Suprapubic skin (tissue), 4 donors: ENCODE measurements at places on chromosomes 1 and 21. TPM values are rescaled to one million over a fixed set of nuclear protein-coding genes. Genes with fewer than 3 reads are reported as not detected.

RGS4 gene
- not detected for total RNA-seq

SF3B4 gene
- 23.9 TPM for total RNA-seq

PADI3 gene
- total RNA-seq = 11.2 TPM

DNA sequence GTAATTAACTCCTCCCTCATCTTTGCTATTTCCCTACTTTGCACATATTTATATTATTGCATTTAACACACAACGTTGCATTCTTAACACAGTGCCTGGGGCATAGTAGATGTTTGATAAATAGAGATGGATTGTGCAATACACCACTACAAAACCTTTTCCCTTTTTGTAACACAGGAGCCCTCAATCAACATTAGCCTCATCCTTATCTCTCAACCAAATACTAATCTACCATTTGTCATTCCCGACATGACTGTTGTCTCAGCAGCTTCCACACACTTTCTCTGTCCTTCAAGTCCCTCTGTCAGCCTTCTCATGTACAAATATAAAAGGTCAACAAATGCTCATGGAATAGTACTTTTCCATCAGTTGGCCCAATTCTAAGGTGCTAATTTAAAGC lies 78.9 kb upstream of the KCNK2 start:
- peaks cover 19% of the 10 kb centered on the region for H3K4me1 ChIP-seq
- no peaks in the 10 kb centered on the region for H3K27me3 ChIP-seq
- H3K27ac ChIP-seq = no peak overlapping the region
- H3K36me3 ChIP-seq = no peaks in the 10 kb centered on the region
- no peak overlapping the region for H3K4me3 ChIP-seq

DNA sequence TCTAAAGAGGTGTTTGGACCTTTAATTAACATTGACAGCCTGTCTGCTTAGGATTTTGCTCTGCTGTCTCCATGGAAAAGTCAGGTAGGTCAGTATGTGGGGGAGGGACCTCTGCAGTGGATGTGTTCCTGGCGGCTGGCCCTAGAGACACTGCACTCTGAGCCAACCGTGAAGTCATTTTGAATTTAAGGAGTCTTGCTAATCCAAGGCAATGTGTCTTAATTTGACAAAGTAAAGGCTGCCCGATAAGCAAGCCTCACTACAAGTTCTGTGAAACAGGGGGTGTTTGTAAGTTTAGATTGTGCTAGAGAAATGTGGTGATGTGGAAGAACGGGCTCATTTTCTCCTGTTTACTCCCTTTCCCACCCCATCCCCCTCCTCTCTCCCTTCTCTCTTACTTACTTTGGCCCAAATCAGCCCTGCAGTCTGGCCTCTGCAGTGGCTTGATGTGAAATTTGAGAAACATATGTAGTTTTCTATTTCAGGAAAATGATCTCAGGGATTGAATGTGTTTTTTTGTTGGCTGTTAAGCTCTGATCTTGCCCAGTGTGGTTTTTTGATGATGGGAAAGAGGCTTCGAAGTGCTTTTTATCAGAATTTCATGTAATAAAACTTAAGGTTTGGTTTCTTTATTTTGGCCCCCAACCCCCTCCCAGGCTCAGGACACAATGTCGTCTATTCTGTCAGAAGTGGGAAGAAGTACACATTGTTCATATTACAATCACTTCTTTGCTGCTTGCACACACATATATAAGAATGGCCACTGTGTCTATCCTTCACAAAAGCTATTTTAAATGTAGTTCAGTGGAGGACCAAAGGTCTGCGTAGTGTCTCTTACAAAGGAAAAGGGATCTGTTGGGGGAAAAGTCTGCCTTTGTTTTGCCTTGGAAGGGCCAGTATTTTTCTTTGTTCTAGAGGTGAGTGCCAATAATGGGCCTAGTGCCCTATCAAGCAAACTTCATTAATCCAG lies 96.6 kb downstream of the FGGY start:
- H3K27me3 ChIP-seq = no peaks in the 10 kb centered on the region
- DNase-seq = no peak
- H3K4me3 ChIP-seq = no peak overlapping the region
- peaks cover 25% of the 10 kb centered on the region for H3K4me1 ChIP-seq
- peak overlapping the region; percentile 79 for H3K27ac ChIP-seq
- H3K36me3 ChIP-seq = no peaks in the 10 kb centered on the region

DNA sequence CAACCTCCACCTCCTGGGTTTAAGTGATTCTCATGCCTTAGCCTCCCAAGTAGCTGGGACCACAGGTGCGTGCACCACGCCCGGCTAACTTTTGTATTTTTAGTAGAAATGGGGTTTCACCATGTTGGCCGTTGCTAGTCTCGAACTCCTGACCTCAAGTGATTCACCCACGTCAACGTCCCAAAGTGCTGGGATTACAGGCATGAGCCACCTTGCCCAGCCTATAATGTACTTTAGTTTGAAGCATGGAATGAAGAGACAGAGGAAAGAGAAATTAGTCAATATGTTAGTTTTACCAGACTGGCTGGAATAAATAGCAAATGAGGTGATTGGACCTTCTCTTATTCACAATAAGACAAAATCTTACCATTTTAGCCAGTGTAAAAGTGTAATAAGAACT lies 89.0 kb downstream of the GTF2B start:
- no peak for DNase-seq
- no peaks in the 10 kb centered on the region for H3K4me1 ChIP-seq
- H3K27me3 ChIP-seq = no peaks in the 10 kb centered on the region
- H3K4me3 ChIP-seq = no peak overlapping the region
- peaks cover 54% of the 10 kb centered on the region for H3K36me3 ChIP-seq

DNA sequence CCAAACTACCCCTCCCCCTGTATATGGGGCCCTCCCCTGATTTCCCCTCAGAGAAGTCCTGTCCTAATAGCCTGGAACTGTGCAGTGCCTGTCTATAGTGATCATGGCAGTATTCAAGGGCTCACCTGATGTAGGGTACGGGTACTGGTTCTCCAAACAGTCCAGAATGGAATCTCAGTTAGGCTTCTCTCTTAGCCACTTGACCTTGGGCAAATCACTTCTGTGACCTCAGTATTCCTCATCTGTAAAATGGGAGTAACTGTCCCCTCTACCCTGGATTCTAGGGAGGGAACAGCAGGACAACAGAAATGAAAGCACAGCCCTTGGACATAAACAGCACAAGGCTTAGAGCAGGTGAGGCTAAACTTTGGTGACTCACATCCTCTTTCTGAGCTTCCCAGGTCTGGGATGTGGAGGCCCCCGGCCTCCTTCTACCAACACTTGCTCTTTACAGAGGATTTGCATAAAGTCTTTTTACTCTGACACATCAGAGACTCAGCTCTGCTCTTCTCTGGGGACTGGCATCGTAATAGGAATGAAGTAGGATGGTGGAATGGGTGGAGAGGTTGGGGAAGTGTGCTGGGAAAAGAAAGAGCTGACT lies 20.0 kb upstream of the PDZK1IP1 start:
- H3K4me3 ChIP-seq = no peak overlapping the region
- no peak for DNase-seq
- H3K27me3 ChIP-seq = peaks cover 3% of the 10 kb centered on the region
- no peaks in the 10 kb centered on the region for H3K36me3 ChIP-seq

DNA sequence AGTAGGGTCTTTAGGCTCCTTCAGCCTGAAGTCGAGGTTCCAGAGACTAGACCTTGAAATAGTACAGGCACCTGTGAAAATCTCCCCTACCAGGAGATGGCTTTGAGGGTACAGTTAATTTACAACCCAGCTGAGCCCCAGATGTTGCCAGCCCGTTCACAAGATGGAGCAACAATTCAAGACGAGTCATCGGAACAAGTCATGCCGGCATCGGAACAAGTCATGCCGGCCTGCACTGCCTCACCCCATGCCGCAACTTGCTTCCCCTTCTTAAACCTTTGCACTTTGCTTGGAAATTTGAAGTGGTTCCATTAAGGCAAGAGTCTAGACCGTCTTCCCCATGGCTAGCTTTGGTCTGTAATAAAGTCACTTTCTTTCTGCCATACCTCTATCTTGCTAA lies 16.0 kb downstream of the HHAT start:
- no peaks in the 10 kb centered on the region for H3K27me3 ChIP-seq
- H3K36me3 ChIP-seq = no peaks in the 10 kb centered on the region
- H3K4me3 ChIP-seq = no peak overlapping the region
- peaks cover 6% of the 10 kb centered on the region for H3K4me1 ChIP-seq

- H3K4me1 ChIP-seq = peaks cover 30% of the 10 kb centered on the region
- H3K27me3 ChIP-seq = no peaks in the 10 kb centered on the region
- no peak overlapping the region for H3K27ac ChIP-seq
- no peaks in the 10 kb centered on the region for H3K36me3 ChIP-seq
- no peak for DNase-seq
- no peak overlapping the region for H3K4me3 ChIP-seq
Observed at GRCh38 chr1:119748040-119748439, 20.7 kb downstream of the HMGCS2 start.

GRCh38 chr1:157193219-157193618 lies 55.0 kb upstream of the ETV3 start:
- no peak for DNase-seq
- peaks cover 23% of the 10 kb centered on the region for H3K27me3 ChIP-seq
- no peak overlapping the region for H3K27ac ChIP-seq
- H3K4me3 ChIP-seq = no peak overlapping the region
- H3K36me3 ChIP-seq = no peaks in the 10 kb centered on the region
- peaks cover 8% of the 10 kb centered on the region for H3K4me1 ChIP-seq

GRCh38 chr1:178486100-178487069 lies 10.4 kb downstream of the CLEC20A start:
- H3K36me3 ChIP-seq = no peaks in the 10 kb centered on the region
- H3K4me3 ChIP-seq = peak overlapping the region; percentile 30
- peaks cover 9% of the 10 kb centered on the region for H3K4me1 ChIP-seq
- H3K27ac ChIP-seq = no peak overlapping the region
- peaks cover 3% of the 10 kb centered on the region for H3K27me3 ChIP-seq

- no peak overlapping the region for H3K4me3 ChIP-seq
- no peaks in the 10 kb centered on the region for H3K36me3 ChIP-seq
- H3K4me1 ChIP-seq = peaks cover 44% of the 10 kb centered on the region
- H3K27ac ChIP-seq = peak overlapping the region; percentile 72
- DNase-seq = no peak
- no peaks in the 10 kb centered on the region for H3K27me3 ChIP-seq
Observed at GRCh38 chr1:43835082-43836021, 98.2 kb upstream of the ARTN start.

- no peaks in the 10 kb centered on the region for H3K36me3 ChIP-seq
- no peak overlapping the region for H3K4me3 ChIP-seq
- no peaks in the 10 kb centered on the region for H3K27me3 ChIP-seq
- no peaks in the 10 kb centered on the region for H3K4me1 ChIP-seq
Observed at GRCh38 chr1:193568512-193568911, 382.1 kb upstream of the B3GALT2 start.

DNA sequence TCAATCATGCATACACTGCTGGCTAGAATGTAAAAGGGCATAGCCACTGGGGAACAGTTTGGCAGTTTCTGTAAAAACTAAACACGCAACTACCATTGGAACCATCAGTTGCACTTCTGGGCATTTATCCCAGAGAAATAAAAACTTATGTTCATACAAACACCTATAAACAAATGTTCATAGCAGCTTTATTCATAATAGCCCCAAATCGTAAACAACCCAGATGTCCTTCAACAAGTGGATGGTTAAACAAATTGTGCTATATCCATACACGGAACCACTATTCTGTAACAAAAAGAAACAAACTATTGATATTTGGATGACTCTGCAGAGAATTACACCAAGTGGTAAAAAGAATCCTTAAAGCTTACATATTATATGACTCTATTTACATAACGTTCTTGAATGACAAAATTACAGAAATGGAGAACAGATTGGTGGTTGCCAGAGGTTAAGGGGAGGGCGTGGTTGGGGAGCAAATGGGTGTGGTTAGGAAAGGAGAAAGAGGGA lies 22.8 kb downstream of the LACTBL1 start:
- no peak overlapping the region for H3K27ac ChIP-seq
- H3K27me3 ChIP-seq = peaks cover 56% of the 10 kb centered on the region
- H3K4me1 ChIP-seq = peaks cover 12% of the 10 kb centered on the region
- no peak for DNase-seq

- H3K27ac ChIP-seq = no peak overlapping the region
- no peaks in the 10 kb centered on the region for H3K36me3 ChIP-seq
- no peak for DNase-seq
- no peaks in the 10 kb centered on the region for H3K27me3 ChIP-seq
- no peak overlapping the region for H3K4me3 ChIP-seq
Observed at GRCh38 chr1:189149547-189150375, 1327.9 kb downstream of the BRINP3 start.

GRCh38 chr1:54798769-54799641 lies 2.1 kb downstream of the TTC22 start:
- peak overlapping the region; percentile 53 for H3K4me3 ChIP-seq
- H3K27me3 ChIP-seq = peaks cover 16% of the 10 kb centered on the region
- DNase-seq = no peak
- no peak overlapping the region for H3K27ac ChIP-seq

GRCh38 chr1:69029649-69030048 lies 532.8 kb upstream of the DEPDC1 start:
- no peaks in the 10 kb centered on the region for H3K36me3 ChIP-seq
- DNase-seq = no peak
- no peaks in the 10 kb centered on the region for H3K4me1 ChIP-seq

GRCh38 chr1:231814521-231814920 lies 187.9 kb downstream of the DISC1 start:
- H3K27me3 ChIP-seq = no peaks in the 10 kb centered on the region
- H3K4me3 ChIP-seq = no peak overlapping the region
- no peak for DNase-seq
- no peak overlapping the region for H3K27ac ChIP-seq
- H3K4me1 ChIP-seq = no peaks in the 10 kb centered on the region

- H3K4me3 ChIP-seq = no peak overlapping the region
- no peak overlapping the region for H3K27ac ChIP-seq
- no peaks in the 10 kb centered on the region for H3K36me3 ChIP-seq
- DNase-seq = no peak
- H3K27me3 ChIP-seq = no peaks in the 10 kb centered on the region
- H3K4me1 ChIP-seq = peaks cover 44% of the 10 kb centered on the region
Observed at GRCh38 chr1:203660931-203661484, 34.4 kb downstream of the ATP2B4 start.
